ENCODE measurements at places on chromosomes 6 and 20.
A peak's percentile ranks its signal among the peaks of the same experiment; 100 is the strongest.

GRCh38 chr6:39912446-39912845 is 21.8 kb downstream of the MOCS1 start:
- no peak for DNase-seq

- DNase-seq, result no peak
These were observed 502 bp upstream of the HACE1 start for GRCh38 chr6:104860221-104860620.

DNA sequence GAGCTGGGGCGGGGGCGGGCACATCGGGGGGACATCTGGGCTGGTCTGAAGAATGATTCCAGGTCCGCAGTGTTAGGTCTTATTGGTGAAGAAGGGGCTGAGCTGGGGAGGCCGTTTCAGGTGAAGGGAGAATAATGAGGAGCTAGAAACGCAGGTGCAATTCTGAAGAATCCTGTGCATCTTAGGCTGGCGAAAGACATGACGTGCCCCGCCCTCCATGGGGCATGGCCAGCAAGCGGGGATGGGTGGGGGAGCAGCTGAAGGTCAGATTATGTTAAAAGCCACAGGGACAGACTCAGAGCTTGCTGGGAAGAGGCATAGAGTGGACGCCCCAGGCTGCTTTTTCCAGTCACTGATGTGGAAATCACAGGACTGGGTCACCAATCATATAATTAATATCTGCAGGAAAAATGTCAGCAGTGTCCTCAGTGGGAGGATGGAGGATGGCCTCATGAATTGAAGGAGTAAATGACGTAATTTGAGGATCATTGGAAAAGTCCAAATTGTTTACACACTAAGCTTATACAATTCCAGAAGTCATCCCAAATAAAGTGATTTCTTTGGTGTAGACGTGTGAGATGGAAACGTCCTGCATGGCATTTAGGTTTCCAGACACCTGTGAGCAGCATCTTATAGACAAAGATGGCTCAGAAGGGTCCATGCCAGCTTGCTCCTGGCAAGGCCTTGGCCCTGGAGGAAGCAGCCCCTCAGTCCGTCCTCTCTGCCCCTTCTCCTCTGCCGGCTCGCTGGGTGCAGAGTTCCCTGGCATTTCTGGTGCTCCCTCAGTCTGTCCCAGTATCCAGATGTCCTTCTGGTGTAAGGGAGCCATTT is 109.6 kb upstream of the FRMD1 start:
- no peak for DNase-seq

GRCh38 chr20:8790442-8791074 is 278.3 kb upstream of the PLCB4 start:
- DNase-seq, result peak; percentile 70

GRCh38 chr6:89438248-89438647 is 5.3 kb downstream of the ANKRD6 start:
- DNase-seq, result peak; percentile 10

- no peak for DNase-seq
These were observed 60.1 kb downstream of the TRIM38 start for GRCh38 chr6:26022737-26023136.

GRCh38 chr6:55974688-55975087 is 99.3 kb upstream of the BMP5 start:
- DNase-seq, result peak; percentile 10

DNA sequence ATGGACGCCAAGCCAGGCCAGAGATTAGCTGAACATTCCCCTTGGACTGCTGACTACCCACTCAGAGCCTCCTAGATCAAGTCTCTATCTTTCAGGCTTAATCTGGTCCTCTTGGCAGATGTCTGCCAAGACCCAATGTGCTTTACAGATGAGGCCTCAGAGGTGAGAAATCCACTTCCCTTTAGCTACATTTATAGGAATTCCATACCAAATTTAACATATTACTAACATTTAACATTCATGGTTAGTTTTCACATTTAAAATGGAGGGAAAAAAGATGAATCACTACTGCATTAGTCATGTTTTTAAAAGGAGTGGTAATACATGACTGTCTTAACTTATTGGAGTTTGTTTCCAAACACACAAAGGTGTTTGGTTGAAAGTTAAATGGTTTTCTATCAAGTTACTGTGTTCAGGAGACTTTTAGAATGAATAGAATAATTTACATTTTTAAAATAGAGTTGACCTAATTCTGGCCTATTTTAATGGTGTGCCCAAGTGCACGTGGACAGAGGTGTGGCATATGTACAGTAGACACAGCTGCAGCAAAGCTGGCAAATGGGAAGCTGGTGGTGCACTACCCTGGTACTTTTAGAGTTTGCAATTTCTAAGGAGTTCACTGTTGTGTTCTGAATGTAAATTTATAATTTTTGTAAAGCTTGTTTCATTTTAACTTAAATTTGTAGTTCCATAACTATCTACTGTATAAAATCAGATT is 41.9 kb upstream of the CALHM6 start:
- no peak for DNase-seq

- peak; percentile 45 for DNase-seq
These were observed 1.2 kb upstream of the RBM38 start for GRCh38 chr20:57389695-57390603.

GRCh38 chr6:36605143-36605542 is 11.0 kb downstream of the SRSF3 start:
- DNase-seq, result no peak
